A549 treated with ZK216348 at 1 μM for 4 hours (cell line): ENCODE measurements at places on chromosomes 1 and 21. TPM values are rescaled to one million over a fixed set of nuclear protein-coding genes. Genes with fewer than 3 reads are reported as not detected.

Gene CNN3
- 49.5 to 85.0 TPM (median 54.4 TPM) in 5 replicates for total RNA-seq

Gene KNCN
- total RNA-seq: not detected in 5 replicates

Gene ARTN
- 0.08 to 0.52 TPM (median 0.30 TPM) in 4 of 5 replicates, not detected in the other for total RNA-seq

Gene CELA2A
- total RNA-seq: not detected in 5 replicates

Gene IPO13
- total RNA-seq: 10.5 to 17.5 TPM (median 17.0 TPM) in 5 replicates

Gene C8B
- not detected in 5 replicates for total RNA-seq

Gene RCAN3
- 9.7 to 14.9 TPM (median 14.5 TPM) in 5 replicates for total RNA-seq

Gene MTMR11
- 6.6 to 10.4 TPM (median 9.3 TPM) in 5 replicates for total RNA-seq

Gene RNF115
- 11.1 to 12.5 TPM (median 12.1 TPM) in 5 replicates for total RNA-seq

Gene CD46
- 70.8 to 129 TPM (median 115 TPM) in 5 replicates for total RNA-seq

Gene NEXN
- total RNA-seq: 5.0 to 15.4 TPM (median 7.0 TPM) in 5 replicates

Gene OR10J1
- not detected in 5 replicates for total RNA-seq

Gene VHLL
- total RNA-seq: not detected in 5 replicates

Gene SNIP1
- 8.3 to 13.6 TPM (median 10.8 TPM) in 5 replicates for total RNA-seq

Gene INKA2
- total RNA-seq: 1.6 to 2.5 TPM (median 2.2 TPM) in 5 replicates

Gene FCRL2
- not detected in 5 replicates for total RNA-seq

Gene IGSF21
- total RNA-seq: not detected in 5 replicates

Gene ACKR1
- not detected in 5 replicates for total RNA-seq

Gene TDRD10
- total RNA-seq: not detected in 5 replicates

Gene PUM1
- total RNA-seq: 21.5 to 35.6 TPM (median 28.4 TPM) in 5 replicates

Gene TRIM58
- total RNA-seq: not detected in 5 replicates

Gene IFI16
- 2.2 to 5.4 TPM (median 4.5 TPM) in 5 replicates for total RNA-seq

Gene ARHGAP29
- total RNA-seq: 8.0 to 17.5 TPM (median 15.4 TPM) in 5 replicates

Gene ZCCHC17
- 24.2 to 30.1 TPM (median 25.4 TPM) in 5 replicates for total RNA-seq

Gene LIPI
- total RNA-seq: not detected in 5 replicates

Gene CFHR1
- total RNA-seq: 0.14 to 0.35 TPM (median 0.25 TPM) in 4 of 5 replicates, not detected in the other

Gene CLDN17
- not detected in 5 replicates for total RNA-seq

Gene LCE1A
- not detected in 5 replicates for total RNA-seq

Gene MANEAL
- total RNA-seq: 20.8 to 26.9 TPM (median 25.3 TPM) in 5 replicates

Gene TTC13
- total RNA-seq: 7.2 to 12.4 TPM (median 10.4 TPM) in 5 replicates

Gene TAS1R1
- total RNA-seq: not detected in 5 replicates

Gene NHLH1
- 0.34 to 0.79 TPM (median 0.47 TPM) in 5 replicates for total RNA-seq

Gene SPRR2B
- not detected in 5 replicates for total RNA-seq

Gene SYT14
- 0.12 to 0.13 TPM in 2 of 5 replicates, not detected in the others for total RNA-seq

Gene CELA2B
- total RNA-seq: not detected in 5 replicates
